ENCODE measurements at places on chromosomes 5 and 9.

GRCh38 chr9:112501287-112501686 is 14.7 kb downstream of the KIAA1958 start:
- no peak for ATAC-seq

DNA sequence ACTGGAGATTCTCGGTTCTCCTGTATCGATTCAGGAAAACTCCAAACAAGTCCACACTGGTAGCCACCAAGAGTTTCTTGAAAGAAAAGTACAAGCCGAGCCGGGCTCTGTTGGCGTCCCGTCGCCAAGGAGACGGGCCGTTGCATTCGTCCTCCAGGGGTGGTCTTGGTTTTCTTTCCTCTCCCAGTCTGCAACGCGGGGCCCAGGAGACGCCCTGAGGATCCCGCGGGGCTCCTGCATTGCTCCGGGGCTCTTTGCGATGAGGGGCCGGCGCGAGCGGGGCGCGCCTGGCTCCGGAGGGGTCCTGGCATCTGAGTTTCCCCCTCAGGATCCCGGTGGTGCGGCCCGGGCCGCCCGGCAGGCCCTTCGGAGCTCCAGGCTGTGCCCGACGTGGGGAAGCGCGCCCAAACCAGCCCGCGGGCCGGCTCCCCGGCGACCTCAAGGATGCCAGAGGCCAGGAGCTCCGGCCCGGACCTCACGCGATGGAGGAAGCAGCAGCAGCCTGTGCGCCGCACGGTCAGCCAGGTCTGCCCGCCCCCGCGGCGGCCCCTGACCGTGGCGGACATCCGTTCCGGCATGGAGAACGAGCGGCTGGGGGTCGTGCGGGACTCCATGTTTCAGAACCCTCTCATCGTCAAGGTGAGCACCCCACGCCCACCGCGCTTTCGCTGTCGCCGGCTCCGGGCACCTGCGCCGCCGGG is at the start of gene CFAP77:
Gene CFAP77, plus strand, starts transcription at position 384 of the 701 bp plus-strand sequence. Its CDS starts 61 bp downstream, at position 445.
- peak; percentile 42 for ATAC-seq

DNA sequence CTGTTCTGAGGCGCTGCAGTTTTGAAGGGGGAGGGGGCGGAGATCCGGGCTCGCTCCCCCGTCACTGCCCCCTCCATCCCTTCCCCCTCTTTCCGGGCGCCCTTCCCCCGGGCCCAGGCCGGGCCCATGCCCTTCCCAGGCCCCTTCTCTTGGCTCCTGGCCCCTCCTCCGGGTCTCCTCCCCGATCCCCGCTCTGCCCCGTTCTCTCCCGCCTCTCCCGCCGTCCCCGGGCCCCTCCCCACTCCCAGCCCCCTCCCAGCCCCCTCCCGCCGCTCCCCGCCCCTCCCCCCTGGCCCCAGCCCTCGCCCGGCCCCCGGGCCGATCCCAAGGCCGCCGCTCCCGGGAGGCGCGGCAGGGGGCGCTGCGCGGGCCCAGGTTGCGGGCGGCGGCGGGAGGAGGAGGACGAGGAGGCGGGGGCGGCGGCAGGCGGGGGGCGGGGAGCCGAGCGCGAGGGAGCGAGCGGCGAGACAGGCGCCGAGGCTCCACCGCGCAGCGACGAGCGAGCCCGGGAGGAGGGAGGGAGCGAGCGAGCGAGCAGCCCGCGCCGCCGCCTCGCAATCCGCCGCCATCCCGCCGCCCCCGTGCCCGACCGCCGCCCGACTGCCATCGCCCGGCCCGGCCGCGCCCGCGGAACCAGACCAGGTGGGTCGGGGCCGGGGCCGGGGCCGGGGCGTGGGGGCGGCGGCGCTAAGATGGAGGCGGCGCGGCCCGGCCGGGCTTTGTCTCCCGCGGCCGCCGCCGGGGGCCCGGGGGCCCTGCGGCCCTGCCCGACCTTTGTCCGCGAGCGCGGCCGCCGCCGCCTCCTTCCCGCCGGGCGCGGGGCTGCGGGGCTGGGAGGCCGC is at the start of gene PRRC2B:
Gene PRRC2B, plus strand, starts transcription at position 465 of the 842 bp plus-strand sequence. CDS start 36,059 bp downstream, outside the sequence.
- ATAC-seq: peak; percentile 73

- ATAC-seq: no peak
These were observed 63.1 kb downstream of the ADAMTS6 start for GRCh38 chr5:65418661-65419060.

DNA sequence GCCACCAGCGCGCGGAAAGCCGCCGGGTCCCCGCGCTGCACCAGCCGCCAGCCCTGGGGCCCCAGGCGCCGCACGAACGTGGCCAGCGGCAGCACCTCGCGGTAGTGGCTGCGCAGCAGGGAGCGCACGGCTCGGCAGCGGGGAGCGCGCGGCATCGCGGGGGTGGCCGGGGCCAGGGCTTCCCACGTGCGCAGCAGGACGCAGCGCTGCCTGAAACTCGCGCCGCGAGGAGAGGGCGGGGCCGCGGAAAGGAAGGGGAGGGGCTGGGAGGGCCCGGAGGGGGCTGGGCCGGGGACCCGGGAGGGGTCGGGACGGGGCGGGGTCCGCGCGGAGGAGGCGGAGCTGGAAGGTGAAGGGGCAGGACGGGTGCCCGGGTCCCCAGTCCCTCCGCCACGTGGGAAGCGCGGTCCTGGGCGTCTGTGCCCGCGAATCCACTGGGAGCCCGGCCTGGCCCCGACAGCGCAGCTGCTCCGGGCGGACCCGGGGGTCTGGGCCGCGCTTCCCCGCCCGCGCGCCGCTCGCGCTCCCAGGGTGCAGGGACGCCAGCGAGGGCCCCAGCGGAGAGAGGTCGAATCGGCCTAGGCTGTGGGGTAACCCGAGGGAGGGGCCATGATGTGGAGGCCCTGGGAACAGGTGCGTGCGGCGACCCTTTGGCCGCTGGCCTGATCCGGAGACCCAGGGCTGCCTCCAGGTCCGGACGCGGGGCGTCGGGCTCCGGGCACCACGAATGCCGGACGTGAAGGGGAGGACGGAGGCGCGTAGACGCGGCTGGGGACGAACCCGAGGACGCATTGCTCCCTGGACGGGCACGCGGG is at the start of gene TERT:
Gene TERT, minus strand, starts transcription at position 234 of the 815 bp plus-strand sequence. Its CDS starts 79 bp downstream, at position 155.
- ATAC-seq: peak; percentile 25

GRCh38 chr9:115209601-115210306 is 91.8 kb upstream of the TNC start:
- ATAC-seq: peak; percentile 50

GRCh38 chr5:37825334-37825915 is 14.4 kb downstream of the GDNF start:
- ATAC-seq: no peak

DNA sequence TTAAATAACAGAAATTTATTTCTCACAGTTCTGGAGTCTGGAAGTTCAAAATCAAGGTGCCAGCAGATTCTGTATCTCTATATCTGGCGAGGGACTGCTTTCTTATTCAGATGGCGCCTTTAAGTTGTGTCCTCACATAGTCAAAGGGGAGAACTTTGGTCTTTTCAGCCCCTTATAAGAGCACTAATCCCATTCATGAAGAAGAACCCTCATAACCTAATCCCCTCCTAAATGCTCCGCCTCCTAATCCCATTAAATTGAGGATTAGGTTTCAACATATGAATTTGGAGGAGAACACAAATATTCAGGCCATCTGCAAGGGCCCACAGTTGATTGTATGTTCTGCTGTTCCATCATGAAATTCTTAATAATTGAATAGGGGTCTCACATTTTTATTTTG is 10.8 kb upstream of the CCDC152 start:
- no peak for ATAC-seq

GRCh38 chr9:34505370-34506120 is 17.2 kb downstream of the ENHO start:
- ATAC-seq: no peak

DNA sequence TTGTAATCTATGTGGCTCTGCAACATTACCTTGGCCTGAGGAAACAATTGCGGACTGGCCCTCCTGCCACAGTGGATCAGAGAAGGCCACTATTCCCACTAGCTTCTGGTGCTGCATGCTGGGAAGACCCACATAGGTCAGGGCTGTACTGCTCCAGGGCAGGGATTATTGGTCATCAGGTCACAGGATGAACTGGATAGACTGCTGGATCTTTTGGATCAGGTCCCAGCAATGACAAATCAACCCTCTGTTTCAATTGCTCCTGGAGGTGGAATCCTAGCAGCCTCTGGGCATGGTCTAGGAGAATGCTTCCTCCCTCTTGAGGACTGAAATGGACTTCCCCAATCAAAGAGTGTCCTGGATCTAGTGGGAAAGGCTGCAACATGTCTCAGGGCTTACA is 66.7 kb upstream of the PHF24 start:
- no peak for ATAC-seq

DNA sequence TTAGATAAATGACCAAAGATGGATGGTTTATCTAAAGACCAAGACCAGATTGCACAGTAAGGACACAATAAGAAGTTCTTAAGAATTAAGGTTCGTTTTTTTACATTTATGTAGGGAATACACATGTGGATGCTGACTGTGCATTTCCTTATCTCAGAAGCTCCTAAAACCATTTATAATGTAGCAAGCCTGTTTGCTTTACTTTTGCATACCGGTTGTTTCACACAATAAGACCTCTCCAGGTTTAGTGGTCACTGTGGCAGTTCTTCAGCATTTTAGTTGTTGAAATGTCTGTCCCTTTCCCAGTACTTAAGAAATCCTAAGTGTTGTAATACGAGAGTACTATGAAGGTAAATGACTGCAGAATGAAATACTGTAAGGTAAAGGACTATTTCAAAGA is 43.6 kb downstream of the BASP1 start:
- no peak for ATAC-seq

Data from esophagus mucosa (tissue), 1 donor.